ENCODE measurements at places on chromosomes 3 and 15.

DNA sequence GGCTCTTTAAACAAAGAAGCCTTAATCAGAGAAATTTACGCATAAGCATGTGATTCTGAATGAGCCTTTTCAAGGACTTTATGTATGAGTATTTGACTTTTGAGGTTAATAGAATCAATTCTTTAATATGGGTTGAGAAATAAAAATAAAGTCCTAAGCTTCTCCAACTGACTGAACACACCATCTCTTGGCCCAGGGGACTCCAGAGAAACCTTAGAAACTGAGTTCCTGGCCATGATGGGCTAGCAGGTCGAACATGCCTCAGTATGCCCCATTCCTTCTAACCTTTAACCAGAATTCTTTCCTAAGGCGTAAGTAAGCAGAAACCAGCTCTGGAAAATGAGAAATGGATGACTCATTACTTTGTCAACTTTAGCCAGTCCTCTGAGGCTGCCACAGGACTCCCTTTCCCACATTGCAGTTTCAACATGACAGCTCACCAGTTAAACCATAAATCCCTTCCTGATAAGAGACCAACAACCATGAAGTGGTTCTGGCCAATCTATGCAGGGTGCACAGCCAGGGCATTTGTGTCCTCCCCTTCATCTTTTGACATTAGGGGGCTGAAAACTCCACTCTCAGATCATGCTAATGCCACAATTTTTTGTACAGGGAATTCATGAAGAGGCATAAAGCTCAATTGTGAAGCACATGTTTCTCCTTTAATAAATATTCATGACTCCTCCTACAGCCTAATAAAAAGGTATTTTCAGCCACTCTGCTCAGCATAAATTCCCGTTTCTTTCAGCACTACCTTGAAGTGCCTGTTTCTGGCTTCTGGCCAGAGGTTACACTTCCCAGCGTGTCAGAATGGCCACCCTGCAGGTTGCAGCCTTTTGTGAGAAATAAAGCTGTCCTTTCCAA lies 33.3 kb downstream of the TM4SF18 start:
- DNase-seq = peak; percentile 38

DNA sequence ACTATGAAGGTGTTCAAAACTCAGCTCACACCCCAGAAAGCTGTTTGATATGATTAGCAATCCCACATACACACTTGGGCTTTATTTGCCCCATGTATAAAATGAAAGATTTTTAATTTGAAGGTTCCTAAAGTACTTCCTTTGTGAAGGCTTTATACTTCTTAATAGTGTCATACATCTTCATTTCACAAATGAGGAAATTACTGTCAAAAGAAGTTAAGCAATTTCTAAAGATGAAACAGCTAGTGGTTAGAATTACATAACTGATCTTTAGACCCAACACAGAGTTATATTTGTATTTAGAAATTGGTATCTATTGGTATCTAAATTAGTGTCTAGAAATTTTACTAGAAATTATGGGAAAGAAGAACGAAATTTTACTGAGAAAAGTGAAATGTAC lies 7.1 kb downstream of the CD200R1 start:
- no peak for DNase-seq

- no peak for DNase-seq
Observed at GRCh38 chr3:35707904-35708303, 68.6 kb downstream of the ARPP21 start.

GRCh38 chr3:129252748-129253147 lies 3.3 kb downstream of the COPG1 start:
- no peak for DNase-seq

- no peak for DNase-seq
Observed at GRCh38 chr3:49626796-49627195, 47.4 kb upstream of the APEH start.

DNA sequence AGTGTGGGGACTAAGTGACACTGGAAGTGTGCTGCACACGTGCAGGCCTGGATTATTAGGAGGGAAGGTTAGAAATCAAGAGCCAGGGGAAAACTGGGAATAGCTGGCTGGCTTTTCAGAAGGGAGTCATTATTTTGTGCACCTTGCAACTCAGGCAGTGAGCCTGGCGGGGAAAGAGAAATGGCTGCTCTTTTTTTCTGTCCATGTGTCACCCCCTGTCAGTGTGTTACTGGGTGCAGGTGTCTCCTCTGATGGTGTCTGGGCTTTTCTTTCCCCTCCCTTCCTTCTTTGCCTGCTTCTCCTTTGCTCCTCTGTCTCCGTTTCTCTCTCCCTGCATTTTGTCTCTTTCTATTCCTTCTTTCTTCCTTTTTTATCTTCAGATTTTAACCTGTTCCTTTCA lies 130.7 kb downstream of the APBA2 start:
- no peak for DNase-seq

DNA sequence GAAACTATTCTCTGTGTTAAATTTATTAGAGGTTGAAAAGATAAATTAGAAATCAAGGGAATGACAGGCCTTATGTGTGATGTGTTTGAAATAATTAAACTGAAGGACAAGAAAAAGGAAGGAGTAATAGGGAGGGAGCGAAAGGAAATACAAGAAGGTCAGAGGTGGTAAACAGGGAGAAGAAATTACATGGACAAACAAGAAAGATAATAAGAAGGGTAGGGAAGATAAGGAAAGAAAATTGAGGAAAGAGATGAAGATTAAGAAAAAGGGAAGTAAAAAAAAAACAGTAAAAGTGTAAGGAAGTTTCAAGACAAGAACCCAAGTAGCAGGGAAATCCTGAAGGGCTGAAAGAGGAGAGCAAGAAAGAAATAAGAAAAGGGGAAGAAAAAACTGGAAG lies 26.2 kb upstream of the ANXA2 start:
- DNase-seq = no peak

DNA sequence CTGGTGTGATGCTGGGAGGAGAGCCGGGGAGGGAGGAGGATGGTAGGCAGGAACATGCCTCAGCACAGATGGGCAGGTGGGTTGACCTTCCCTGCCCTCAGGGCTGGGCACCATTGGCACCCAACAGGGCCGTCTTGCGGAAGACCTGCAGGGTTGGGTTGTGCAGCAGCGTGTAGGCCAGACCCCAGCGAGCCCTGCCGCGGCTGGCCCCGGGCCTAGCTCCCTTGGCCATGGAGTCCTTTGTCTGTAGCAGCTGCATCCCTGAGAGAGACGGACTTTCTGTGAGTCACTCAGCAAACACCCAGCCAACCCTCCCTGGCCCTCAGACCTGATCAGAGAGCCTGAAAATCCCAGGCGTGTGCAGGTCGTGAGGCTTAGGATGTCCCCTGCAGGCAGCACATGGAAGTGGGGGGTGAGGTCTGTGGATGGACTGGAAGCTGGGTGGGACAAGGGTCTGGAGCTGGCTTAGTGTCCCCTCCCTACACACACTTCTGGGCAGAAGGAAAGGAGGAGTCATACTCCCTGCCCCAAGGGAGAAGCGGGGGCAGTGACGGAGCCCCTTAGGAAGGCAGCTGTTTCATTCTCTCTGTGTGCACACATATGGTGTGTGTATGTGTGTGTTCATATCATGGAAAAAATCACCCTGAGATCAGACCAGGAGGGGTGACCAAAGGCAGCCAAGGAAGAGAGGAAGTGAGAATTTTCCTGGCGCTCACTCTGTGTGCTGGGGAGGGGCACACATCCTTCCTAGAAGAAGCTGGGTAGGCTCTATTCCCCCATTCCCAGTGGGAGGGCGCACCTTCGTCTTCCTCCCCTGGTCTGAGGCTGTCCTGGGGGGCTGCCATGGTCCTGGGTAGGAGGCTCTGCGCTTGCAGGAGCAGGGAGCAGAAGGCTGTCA lies 6.7 kb downstream of the ISLR start:
- peak; percentile 25 for DNase-seq

GRCh38 chr3:192516820-192517219 lies 210.5 kb downstream of the FGF12 start:
- DNase-seq = no peak
